ENCODE measurements at places on chromosomes 5 and 9.
A peak's percentile ranks its signal among the peaks of the same experiment; 100 is the strongest.

GRCh38 chr5:112931473-112931872 is 9.4 kb upstream of the REEP5 start:
- peak; percentile 25 for DNase-seq

GRCh38 chr9:128149951-128150593 is 819 bp downstream of the LCN2 start:
- DNase-seq, result no peak

- no peak for DNase-seq
These were observed 47.7 kb upstream of the TESK1 start for GRCh38 chr9:35557320-35557719.

- DNase-seq, result no peak
These were observed 6.5 kb upstream of the PITX1 start for GRCh38 chr5:135040333-135041144.

DNA sequence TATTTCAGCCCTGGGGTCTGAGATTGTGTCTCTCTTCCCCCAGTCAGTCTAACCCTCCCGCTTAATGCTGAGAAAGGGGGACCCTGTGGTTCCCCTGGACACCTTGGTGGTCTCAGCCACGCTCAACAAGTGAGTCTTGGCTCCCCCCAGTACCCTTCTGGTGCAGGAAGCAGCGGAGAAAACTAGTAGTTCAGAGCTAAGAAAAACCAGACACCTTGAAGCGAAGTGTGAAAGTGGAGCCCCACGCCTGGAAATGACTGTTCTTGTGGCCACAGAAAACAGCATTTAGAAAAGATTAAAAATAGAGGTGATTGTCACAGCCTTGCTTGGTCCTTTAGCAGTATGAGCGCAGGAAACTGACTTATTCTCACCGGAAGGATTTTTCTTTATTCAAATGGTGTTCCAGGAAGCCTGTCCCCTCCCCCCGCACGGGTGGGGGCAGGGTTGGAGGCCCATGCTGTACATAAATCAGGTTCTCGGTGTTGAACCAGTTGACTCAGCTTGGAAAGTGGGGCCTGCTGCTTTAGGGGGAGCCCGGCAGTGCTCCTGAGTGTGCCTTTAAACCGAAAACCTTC is 8.1 kb downstream of the ARPC5L start:
- DNase-seq, result peak; percentile 24

GRCh38 chr5:146662229-146662628 is 146.2 kb upstream of the GPR151 start:
- peak; percentile 59 for DNase-seq

- no peak for DNase-seq
These were observed 204.9 kb upstream of the TRPM3 start for GRCh38 chr9:71326360-71326759.

GRCh38 chr9:123990427-123990826 is 21.1 kb upstream of the LHX2 start:
- DNase-seq, result peak; percentile 35

DNA sequence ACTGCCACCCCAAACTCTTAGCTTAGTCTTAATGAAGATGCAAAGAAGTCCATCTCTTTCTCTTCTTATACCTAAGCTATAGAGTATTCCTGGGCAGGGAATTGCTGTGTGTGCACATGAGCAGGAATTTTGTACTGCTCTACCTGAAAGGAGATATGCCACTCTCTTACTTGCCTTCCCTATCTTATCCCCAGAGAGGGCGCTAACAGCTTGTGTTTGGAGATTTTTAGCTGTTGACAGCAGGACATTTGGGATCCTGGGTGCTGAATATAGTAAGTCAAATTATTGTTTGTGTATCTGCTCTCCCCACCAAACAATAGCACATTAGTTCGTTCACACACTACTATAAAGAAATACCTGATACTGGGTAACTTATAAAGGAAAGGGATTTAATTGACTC is 159.5 kb downstream of the GABRG2 start:
- DNase-seq, result no peak

- peak; percentile 10 for DNase-seq
These were observed 14.6 kb downstream of the NDUFA8 start for GRCh38 chr9:122144836-122145591.

GRCh38 chr9:97962575-97962974 is 20.6 kb upstream of the ANP32B start:
- no peak for DNase-seq

DNA sequence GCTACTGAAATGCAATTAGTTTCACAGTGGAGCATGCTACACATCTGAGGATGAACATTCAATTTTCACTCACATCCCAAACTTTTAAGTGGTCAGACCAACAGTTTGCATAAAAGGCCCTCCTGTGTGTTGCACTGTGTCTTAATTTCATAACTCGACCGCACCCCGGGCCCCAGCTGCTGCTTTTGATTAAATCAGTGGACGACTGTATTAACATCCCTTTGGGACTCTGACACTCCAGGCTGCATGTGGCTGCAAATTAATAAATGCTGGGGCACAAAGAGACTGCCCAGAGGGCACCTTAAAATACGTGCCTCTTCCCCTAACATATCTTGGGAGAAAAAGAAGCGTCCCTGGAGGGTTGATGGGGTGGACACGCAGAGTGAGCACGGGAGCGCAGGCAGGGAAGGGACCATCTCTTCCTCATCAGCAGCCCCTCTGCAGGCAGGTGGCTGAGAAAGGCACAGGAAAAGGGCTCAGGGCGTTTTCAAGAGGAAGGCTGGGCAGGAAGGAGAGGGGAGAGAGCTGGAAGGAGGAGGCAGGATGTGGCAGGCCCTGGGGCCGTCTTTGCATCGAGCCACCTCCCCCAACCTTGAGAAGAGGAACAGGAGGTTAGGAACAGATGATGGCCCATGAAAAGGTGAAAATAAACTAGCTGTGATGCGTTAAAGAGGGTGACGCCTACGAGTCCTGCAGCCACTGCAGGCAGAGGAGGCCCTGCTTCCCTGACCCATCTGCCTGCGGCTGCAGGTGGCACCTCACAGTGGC is 18.6 kb downstream of the MED10 start:
- DNase-seq, result peak; percentile 45

DNA sequence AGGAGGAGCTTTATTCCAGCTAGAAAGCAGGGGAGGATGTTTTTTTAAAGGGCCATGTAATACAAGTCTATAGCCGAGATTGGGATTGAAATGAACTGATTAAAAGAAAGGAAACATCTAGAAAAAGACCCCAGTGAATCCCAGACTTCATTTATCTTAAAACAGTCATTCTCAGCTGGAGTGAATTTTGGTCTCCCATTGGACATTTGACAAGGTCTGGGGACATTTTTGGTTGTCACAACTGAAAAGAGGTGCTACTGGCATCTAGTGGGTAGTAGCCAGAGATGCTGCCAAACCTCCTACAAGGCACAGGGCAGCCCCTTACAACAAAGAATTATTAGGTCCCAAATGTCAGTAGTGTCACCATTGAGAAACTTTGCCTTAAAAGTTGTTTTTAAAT is 16.3 kb upstream of the SPINK4 start:
- peak; percentile 12 for DNase-seq

- no peak for DNase-seq
These were observed 58.7 kb downstream of the SLC46A2 start for GRCh38 chr9:112831969-112832368.

- no peak for DNase-seq
These were observed 15.4 kb upstream of the RANBP17 start for GRCh38 chr5:170846416-170846815.

GRCh38 chr9:112048924-112049691 is 126.0 kb downstream of the SUSD1 start:
- DNase-seq, result peak; percentile 77

DNA sequence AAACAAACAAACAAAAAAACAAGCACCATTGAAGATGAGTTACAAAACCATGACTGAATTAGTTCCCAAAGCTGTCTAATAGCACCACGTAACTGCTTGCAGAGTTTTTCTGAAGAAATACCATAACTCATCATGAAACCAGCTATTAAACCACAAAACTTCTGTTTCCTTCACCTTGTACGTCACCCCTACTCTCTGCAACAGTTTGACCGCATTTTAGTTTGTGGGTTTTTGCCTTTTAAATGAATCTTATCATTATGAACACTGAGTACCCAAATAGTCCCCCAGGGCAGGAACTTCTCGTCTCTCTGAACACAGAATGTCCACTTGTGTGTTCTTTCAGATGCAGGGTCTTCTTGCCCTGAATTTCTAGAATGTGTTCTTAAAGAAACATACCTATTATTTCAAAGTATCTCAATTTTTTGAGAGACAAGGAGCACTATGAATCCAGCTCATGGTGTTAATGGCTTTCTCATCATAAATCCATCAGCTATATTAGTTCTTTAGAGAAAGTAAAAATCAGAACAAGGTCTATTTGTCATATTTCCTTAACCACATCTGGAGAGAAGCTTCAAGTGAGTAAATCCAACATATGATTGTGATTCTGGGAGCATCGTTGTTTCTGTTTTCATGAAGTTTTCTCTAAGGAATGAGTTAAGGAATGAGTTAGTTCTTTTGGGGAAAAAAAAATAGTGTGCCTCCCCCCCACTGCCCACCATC is 210.6 kb downstream of the AUH start:
- no peak for DNase-seq

GRCh38 chr5:159405611-159406031 is 75.3 kb upstream of the IL12B start:
- no peak for DNase-seq

DNA sequence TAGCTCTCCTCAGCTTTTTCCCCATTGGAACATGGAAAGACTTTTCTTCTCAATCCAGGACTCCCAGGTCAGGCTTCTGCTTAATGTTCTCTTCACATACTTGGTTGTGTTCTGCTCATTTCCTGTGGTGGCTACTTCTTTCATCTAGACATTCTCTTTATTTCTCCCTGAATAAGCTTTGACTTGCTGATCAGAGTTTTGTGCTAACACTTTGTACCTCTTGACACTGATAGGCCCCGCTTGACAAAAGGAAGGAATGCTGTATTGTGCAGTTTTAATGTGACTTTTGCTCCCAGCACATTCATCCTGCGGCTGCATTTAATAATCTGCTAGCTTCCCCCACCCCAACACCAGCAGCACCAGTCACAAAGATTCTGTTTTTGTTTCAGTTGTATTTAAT is 90.9 kb upstream of the MINAR2 start:
- DNase-seq, result no peak

DNA sequence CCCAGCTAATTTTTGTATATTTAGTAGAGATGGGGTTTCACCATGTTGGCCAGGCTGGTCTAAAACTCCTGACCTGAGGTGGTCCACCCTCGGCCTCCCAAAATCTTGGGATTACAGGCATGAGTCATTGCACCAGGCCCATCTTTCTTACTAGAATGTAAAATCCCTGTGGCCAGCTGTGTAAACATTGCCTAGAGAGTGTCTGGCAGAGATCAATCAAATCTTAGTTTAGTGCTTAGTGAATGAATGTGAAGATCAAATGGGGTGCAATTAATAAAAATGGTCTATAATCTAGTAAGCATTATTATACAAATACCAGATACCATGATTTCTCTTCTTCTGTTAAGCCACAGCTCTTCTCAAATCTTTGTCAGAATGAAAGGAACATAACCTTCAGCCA is 289.9 kb downstream of the KCTD16 start:
- DNase-seq, result peak; percentile 87

- DNase-seq, result no peak
These were observed 72.6 kb downstream of the ENTREP1 start for GRCh38 chr9:69397384-69398214.

DNA sequence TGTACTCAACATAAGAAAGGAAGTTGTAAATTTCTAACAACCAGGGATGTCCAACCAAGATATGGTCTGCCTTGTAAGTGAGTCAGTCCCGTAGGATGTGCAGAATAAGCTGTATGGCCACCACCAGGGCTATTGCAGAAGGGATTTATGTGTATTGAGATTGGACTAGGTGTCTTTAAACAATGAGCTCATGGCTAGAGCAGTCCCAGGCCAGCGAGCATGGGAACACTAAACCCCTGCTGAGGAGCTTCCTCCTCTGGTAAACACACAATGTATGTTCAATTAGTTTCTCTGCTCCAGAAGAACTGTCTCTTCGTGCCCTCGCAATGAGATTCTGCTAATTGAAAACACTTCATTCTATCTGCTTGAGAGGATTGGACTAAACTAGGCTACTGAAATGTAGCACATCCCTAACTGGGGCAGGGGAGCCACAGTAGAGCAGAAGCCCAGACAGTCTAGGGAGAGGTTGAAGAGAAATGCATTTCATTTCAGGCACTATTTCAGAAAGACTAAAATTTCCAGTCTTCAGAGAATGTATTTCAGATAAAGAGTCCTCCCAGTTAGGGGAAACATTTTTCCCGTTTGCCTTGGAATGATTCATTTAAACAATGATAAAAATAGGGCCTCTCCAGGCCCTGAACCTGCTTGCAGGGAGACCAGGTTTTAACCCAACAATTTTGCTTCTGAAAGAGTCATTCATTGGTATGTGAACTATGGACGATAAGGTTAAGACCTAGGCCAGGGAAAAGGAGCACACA is 154.7 kb downstream of the FAM114A2 start:
- peak; percentile 33 for DNase-seq

GRCh38 chr9:90420211-90420610 is 222.4 kb downstream of the DIRAS2 start:
- DNase-seq, result no peak

GRCh38 chr5:126868338-126869004 is 91.5 kb downstream of the LMNB1 start:
- peak; percentile 92 for DNase-seq

GRCh38 chr9:114228016-114228808 is 72.9 kb downstream of the COL27A1 start:
- DNase-seq, result no peak

DNA sequence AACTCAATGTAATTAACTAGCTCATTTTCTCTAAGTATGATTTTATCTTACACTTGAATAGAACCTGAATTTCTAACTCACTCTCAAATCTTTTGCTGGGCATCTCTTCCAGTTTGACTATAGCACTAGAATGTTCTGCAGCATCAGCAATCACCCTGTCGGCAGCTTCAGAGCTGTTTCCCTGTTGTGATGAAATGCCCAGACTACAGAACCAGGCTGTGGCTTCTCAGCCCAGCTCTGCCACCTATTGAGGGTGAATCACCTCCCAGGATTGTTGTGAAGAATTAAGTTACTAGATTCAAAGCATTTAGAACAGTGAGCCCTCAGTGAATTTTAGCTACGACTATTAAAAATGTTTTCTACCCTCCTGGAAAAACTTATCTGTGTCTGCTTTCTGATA is 90.4 kb upstream of the ANKRD55 start:
- DNase-seq, result no peak

GRCh38 chr5:39520232-39520572 is 95.4 kb upstream of the DAB2 start:
- DNase-seq, result no peak

DNA sequence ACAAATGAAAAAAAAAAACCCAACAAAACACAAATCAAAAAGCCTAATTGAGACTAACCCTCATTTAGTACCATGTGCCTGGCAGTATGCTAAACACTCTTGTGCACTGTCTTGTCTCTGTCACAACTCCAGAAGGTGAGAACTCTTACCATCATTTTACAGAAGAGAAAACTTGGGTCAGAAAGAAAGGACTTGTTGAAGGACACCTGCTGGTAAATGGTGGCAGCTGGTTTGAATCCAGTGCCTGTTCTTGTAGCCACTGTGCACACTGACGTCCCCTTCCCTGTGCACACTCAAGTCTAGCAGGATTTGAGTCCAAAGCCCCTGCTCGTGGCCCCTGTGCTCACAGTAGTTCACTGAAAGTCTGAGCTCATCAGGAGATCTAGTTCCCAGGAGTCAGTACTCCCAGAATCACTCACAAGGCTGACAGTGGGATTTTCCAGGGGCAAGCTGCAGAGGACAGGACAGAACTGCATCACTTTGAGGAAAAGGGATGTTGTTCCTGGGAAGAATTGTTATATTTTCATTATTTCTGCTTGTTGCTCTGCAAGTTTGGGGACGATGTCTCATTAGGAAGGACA is 43.0 kb upstream of the HSD17B4 start:
- no peak for DNase-seq

GRCh38 chr9:125329978-125330377 is 68.4 kb downstream of the GAPVD1 start:
- DNase-seq, result no peak

- no peak for DNase-seq
These were observed 375.9 kb downstream of the KIF4B start for GRCh38 chr5:155389498-155389897.

Data from NCI-H69 (cell line).